ENCODE measurements at places on chromosomes 7 and 10.

GRCh38 chr10:55470840-55471239, 669.8 kb upstream of the PCDH15 start:
- no peak for DNase-seq

DNA sequence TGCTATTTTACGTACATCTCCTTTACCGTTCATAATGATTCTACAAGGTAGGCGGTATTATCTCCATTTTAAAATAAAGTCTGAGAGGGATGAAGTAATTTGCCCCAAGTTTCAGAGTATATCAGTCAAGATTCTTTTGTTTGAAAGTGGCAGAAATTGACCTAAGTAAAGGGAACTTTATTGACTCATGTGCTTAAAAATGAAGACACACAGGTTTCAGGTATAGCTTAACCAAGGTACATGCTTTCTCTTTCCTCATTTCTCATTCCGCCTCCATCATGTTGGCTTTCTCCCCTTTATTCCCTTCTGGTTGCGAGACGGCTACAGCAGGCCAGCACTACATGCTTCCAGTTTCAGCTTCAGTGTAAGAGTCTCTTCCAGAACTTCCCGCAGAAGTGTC, 77.5 kb downstream of the NOC3L start:
- no peak for DNase-seq

DNA sequence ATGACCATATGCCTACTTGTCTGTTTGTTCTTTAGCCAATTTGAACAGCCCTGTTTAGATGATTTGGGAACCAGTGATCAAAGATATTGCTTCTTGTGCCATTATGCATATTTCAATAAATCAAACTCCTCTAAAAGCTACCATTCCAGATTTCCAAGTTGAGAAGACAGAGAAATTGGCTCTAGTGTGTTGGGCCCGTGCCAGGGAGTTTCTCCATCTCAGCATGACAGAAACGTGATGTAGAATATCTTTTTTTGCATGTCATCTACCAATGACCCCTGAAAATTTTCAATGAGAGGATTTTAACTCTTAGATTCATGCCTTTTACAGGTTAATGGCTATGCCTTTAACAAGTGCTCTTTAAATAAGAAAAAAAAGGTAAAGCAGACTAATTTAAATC, 50.7 kb upstream of the CABCOCO1 start:
- no peak for DNase-seq

GRCh38 chr7:109049366-109049765, 479.7 kb downstream of the DNAJB9 start:
- DNase-seq: no peak

DNA sequence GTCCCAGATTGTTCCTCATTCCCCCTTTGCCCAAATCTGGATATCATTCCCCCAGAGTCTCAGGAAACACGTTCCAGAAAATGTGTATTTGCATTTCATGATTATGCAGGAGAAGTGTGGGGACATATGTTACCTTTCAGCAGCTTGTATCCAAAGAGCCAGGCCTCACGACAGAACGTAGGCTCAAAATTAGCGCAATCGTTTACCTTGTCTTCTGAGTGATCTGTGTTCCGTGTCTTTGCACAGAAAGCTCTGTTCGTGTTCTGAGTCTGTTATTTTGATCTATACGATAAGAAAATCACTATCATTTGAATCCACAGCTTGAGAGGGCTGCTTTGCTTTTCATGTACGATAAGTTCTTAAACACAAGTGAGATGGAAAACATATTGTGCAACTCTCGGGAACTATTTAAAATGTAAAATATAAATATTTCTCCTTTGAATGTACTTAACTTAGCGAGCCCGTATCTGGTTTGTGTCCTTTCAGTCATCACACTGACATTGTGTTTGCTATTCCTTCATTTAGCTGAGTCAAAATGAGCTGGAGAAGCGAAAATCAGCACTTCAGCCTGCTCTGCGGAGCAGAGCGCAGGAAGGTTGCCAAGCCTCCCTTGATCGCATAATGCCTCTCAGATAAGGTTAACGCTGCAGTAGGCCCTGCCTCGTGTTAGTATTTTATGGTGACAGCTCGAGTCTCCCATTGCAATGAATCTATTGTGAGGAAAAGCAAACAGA, 80.2 kb upstream of the CACNB2 start:
- no peak for DNase-seq

DNA sequence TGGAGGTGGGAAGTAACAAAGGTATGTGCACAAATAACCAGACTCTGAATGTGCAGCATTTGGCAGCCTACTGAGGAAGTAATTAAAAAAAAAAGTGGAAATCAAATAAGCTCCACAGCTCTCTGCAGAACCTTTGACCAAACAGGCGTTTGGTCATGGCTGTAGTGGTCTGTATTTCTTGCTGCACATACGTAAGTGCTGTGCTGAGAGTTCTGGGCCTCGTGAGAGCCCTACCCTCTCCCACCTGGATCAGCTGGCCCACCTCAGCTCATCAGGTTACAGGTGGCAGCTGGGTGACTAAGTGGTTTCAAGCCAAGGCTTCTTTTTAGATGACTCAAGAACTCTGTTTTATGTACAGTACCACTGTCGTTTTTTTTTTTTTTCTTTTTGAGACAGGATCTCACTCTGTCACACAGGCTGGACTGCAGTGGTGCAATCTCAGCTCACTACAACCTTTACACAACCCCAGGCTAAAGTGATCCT, 178.2 kb upstream of the KLF6 start:
- no peak for DNase-seq

DNA sequence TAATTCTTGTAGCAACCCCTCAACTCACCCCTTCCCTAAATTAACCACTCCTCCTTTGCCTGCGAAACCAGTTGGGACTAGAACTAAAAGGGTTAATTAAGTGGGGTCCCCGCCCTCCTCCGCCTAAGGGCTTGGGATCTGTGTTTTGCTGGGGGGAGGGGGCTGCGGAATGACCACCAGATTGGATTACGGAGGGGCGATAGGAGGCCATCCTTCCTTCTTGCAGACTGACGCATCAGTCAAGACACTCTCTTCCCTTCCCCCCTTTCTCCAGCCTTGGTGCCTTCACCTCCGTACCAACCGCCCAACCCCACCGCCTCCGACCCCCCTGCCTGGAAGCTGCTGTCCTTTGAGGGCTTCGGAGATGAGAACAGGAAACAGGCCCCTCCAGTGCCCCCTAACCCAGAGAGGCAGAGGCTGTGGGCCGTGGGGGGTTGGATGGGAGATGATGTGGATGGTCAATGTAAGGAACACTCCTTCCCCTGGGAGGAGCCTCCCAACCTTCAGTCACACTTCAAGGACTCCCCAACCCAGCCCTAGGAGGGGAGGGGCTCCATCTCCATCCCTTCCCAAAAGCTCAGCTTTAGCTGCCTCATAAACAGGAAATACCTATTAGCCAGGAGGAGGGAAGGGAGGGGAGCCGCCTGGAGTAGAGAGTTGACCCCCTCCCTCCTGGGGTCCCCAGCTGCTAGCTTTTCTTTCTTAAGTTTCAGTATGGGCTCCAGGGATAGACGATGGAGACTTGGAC, 997 bp upstream of the LDB1 start:
- peak; percentile 84 for DNase-seq

DNA sequence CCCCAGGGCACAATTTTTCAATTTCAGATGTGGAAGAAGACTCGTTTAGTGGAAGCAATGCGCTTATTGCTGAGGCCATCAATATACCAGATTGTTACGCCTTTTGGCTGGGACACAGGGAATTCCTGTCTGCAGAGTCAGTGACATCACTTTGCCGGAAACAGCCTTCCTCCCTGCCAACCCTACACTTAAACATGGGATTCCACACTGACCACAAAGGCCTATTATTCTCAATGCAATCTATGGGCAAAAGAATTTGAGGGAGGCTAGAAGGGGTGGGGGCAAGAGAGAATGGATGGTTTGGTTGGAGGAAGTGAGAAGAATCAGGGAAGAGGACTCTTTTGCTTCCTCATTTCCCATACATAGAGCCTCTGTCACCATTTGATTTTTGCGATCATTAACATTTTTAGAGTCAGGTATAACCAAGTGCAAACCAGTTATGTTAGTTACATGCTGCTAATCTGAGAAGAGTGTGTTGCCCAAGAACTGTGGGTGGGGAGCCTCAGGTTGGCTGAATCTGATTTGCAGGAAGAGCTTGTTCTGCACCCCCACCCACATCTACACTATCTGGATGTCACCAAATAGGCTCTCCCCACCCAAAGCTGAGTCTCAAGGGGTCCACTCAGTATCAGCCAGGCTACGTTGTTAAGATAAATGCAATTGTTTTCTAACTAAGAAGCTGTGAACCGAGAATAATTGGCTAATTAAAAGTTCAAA, 58.2 kb downstream of the ENTPD1 start:
- peak; percentile 86 for DNase-seq

DNA sequence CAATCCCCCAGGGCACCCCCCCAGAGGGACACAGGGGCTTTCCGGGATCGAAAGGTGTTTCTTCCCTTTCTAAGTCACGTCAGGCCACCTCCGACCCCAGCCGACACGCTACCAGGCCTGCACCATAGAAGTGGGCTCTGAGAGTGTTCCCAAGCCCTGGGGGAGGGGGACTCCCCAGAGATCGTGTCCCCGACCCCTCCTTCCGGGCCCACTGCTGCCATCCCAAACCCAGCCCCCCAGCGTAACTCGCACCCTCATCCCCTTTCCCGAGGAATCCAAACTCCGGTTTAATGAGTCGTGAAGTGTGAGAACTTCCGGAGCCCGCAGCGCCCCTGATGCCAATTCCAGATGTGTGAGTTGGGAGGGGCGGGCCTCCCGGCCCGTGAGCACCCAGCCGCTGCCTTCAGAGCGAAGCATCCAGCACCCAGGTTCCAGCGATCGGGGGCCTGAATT, 11.3 kb downstream of the UNCX start:
- no peak for DNase-seq

GRCh38 chr7:42193471-42194129, 43.4 kb downstream of the GLI3 start:
- DNase-seq: peak; percentile 9

DNA sequence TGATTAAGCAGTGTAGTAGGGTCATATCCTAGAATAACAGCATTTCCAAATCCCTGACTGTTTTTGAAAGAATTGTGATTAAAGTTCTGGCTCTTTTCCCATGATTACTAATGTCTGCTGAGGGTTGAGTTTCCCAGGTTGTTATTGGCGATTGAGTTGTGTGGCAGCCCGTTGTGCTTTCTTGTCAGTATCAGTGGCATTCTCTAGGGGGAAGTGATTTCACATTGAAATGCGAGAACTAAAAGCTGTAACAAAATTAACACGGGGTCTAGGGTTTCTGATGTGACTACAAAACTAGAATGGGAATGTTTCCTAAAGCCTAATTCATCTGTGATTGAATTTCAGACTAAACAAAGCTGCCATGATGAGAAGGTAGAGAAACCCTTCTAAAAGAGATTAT, 349.4 kb downstream of the EXOC4 start:
- DNase-seq: peak; percentile 28

DNA sequence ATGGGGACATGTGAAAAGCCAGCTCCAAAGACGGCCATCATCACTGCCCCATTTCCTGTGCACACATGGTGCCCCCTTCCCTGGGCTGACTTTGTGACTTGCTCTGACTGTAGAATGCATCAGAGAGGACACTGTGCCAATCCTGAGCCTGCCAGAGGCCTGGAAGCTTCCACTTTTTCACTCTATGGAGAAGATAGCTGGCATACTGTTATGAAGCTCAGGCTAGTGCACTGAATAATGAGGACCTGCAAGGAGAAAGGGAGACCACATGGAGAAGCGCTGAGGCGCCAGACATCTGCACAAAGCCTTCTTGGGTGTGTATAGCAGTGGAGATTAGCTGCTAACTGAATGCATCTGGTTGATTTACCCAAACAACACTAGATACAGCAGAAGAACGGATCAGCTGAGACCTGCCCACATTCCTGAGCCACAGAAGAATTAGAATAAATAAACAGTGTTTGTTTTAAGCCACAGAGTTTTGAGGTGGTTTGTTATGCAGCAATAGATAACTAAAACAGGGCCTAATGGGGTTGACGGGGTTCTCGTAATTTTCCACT, 58.9 kb upstream of the C10orf90 start:
- no peak for DNase-seq

DNA sequence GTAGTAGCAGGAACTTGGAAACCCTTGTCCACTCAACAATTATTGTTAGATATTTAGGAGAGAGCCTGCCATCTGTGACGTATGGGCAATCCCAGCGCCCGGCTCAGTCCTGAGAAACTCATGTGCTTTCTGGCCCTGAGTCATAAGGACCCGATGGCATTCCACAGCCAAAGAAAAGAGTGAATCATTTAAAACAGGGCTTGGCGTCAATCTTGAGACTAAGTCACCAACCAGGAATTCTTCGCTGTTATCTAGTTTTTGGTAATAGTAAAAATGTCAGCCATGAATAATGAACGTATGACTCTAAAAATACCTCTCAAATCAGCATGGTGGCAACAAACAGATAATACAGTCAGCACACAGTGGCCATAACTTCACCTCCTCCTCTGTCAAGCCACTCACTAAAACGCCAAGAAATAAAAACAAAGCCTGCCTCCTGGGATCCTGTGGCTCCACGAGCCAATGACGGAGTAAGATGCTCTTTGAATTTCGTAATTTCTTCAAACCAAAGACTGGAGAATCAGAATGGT, 140.8 kb downstream of the ADAM12 start:
- DNase-seq: peak; percentile 99

DNA sequence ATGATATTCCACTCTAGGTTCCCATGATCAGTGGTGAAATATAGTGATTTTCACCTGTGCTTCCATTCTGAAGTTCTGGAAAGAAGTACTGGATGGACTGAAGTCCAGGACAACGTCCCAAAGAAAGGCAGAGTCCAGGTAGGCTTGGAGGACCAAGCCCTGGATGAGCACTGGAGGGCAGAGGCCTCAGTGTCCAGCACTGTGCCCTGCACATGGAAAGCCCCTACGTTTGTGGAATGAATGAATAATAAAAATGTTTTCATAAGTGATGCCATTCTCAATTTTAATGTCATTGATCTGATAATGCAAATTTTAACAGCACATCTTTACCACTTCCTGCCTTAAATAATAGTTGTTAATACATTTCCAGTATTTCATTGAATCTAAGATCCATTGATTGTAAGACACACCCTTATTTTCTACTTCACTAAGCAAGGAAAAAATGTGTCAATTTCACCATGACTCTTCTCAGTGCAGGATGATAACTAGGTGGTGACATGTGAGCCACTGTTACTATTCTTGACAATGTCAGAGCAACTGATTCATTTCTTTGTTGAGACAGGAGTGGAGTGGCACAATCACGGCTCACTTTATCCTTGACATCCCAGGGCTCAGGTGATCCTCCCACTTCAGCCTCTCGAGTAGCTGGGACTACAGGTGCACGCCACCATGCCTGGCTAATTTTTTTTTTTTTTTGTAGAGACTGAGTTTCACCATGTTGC, 35.2 kb downstream of the ZNF783 start:
- no peak for DNase-seq

DNA sequence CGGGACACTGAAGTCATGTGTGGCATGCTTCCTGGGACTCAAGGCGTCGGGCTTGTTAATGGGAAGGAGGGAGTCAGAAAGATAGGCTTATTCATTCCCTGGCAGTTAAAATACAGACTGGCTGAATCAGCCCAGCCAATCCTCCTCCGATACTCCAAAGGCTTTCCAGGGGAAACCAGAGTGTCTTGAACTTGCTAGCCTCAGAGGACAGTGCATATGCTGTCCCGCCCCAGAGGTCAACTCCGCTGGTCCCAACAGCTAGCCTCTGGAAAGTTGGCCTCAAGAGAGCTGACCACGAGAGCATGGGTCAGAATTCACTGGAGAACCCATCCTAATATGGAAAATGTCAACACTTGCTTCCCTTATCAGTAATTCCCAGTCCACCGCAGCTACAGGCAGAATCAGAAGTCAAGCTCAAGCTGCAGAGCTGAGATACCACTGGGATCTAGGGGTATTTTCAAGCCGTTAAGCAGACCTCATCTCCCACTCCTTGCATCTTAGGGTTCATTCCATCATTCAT, 43.0 kb downstream of the ELMO1 start:
- DNase-seq: no peak
